Liver (tissue), 10 donors: ENCODE measurements at places on chromosomes 16 and 17.

- no peak for DNase-seq
These were observed 30.3 kb downstream of the CDK5RAP3 start for GRCh38 chr17:48001197-48001596.

DNA sequence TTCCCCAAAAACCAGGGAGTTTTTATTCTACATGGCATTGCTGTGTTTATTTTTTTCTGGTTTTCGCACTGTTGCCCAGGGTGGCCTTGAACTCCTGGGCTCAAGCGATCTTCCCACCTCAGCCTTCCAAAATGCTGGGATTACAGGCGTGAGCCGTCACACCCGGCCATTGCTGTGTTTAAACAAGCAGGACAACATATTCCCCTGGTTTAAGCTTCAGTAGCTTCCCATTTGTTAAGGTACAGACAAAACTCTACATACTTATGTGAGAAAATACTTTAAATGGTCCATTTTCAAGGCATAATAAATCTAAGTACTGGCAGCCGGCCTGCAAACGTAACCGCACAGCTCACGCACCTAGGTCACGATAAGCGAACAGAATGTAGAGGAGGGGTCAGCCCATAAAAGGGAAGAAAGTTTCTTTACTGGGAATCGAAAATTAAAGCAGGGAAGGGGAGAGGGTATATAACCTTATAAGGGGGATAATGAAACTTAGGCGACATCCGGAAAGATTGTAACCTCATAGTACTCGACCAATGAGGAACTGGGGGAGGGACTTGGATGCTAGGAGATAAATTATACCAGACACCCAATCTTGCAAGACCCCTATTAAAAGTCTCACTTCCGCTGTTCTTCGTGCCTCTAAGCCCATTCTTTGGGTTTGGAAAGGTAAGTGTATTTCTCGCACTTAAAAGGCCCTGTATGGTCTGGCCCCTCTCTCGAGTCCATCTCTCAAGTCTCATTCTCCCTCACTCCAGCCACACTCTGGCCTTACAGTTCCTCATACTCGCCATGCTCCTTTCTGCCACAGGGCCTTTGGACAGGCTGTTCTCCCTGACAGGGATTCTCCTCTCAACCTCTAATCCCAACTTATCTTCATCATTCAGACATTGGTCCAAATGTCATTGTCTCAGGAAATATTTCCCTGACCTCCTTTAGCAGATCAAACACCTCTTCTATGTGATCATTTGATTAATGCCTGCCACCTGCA is 59.2 kb downstream of the TEX14 start:
- no peak for DNase-seq

DNA sequence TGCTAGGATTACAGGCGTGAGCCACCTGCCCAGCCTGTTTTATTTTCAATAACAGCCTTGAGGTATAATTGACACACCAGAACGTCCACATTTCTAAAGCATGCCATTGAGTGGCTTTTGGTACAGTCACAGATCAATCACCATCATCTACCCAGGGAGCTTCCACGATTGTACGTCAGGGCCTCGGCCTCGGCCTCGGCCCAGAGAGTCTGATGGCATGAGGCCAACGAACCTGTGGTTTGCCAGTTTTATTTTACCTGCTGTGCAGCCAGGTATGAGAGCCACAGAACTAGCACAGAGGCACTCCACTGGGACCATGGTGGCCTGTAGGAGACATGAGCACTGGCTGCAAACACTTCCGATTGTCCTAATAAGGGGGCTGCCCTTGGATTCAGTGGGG is 8.3 kb downstream of the UBALD1 start:
- no peak for DNase-seq

DNA sequence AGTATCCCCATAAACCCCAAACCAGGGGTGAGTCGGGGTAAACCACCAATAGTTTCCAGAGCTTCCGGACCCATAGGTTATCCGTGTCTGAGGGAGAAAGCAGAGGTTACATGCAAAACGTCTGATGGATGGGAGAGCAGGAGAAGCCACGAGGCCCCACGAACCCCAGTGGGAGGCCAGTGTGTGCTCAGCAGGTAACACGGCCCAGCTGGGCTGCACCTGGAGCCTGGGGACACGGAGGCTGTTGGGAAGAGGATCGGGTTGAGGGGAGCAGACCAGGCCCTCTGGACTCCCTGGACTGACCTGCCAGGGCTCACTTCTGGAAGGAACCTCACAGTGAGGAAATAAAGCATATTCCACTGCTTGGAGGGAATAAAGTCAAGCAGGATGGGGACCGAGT is 78.1 kb downstream of the SEC14L1 start:
- DNase-seq = no peak

DNA sequence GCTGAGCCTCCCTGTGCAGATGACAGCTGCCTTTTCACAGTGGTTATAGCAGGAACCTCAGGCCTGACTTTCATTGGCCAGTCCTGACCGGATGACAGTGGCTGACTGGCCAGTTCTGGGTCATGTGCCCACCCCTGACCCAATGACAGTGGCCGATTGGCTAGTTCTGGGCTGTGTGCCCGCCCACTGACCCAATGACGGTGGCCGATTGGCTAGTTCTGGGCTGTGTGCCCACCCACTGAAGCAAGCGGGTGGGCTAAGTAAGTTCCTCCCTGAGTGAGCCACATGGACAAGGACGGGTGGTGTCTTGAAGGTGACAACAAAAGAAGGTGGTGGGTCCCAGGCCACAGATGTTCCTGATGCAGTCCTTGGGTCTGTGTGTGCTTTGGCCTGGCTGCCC is 9.5 kb downstream of the DEF8 start:
- no peak for DNase-seq

DNA sequence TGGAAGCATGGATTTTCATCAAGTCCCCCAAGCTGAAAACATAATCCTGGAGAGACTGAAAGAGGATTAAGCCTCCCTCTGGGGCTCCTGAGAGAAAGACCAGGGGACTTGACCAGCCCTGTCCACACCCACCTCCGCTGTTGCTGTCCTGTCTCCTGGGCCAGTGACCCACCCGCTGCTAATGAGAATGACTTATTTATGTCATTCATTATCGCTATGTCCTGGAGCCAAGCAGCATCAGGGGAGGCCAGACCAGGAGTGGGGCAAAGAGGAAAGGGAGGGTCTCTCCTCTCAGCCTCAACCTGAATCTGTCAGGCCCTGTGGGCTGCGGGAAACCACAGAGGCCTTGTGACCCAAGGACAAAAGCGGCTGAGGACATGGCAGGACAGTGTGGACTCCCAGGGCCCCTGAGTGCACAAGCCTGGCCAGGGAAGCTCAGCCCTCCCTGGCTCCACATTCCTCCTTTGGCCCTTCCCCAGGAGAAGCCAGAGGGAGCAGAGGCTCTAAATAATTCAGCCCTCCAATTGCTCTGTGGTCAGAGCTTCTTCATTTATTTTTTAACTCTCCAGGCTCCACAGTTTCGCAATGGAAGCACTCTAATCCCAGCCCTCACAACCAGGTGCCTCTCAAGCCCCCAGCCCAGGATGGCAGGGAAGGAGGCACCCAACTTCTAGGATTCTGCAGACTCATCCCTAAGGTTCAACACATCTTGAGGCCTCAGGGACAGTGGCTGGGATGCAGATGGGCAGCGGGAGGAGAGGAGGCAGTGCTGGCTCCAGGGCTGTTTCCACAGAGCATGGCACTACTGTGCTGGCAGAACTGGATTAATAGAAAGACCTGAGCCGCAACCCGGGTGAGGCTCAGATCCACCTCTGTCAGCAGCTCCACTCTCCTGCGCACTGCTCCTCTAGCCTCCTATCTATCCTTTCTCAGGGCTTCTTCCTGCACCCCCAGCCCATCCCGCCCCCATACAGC is 19.1 kb downstream of the CUEDC1 start:
- no peak for DNase-seq

- no peak for DNase-seq
These were observed 21.0 kb downstream of the MRM3 start for GRCh38 chr17:802901-803881.

DNA sequence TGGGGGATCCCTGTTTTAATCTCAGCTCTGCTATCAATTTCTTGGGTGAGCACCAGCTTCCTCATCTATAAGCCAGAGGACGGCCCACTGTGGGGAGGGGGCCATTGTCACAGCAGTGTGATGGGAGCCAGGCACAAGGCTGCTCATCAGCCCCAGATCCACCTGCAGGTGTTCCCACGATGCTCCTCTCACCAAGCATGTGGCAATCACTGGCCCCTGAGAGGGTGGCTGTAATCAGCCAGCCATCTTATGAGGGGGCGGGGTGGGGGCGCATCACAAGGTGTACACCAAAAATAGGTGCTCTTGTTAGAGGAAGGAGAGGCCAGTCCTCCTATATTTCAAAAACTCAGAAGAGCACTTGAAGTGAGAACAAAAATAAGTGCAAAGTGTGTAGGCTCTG is 31.2 kb downstream of the HNF1B start:
- DNase-seq = no peak

DNA sequence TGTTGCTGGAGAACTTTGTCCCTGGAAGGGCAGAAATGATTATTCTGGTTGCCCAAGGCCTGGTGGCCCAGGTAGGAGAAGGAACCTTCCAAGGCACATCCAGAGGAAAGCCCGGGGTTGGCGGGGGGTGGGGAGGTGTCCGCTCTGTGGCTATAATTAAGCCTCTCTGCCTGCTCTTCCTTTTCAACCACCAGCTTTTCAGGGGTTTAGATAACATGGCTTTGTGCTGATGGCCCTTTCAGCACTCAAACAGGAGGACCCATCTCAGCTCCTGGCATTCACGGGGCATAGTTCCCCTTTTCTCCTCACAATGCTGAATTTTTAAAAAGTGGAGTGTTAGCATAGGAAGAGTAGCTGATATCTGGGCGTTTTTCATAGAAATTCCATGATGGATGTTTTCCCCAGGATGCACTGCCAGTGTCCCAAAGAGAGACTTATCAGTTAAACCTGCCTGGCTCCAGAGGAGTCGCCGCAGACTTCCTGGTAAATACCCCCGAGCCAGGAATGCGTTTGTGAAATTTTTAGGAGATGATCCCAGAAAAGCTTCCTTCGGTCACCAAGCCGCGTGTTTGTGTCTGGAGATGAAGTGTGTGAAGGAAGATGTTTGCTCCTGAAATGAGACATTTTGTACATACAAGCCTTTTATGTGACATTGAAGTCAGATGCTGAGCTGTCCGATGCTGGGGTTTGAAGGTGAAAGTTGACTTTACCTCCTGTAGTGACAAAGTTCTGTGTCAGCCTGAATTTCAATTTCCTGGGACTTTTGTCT is 188.5 kb downstream of the MSI2 start:
- no peak for DNase-seq
